Hippocampal formation (tissue), 2 donors: ENCODE measurements at places on chromosomes 12 and 14.

- no peak for DNase-seq
Observed at GRCh38 chr12:9349888-9350885, 142.0 kb upstream of the PZP start.

- peak; percentile 25 for DNase-seq
Observed at GRCh38 chr12:57430112-57430930, 522 bp downstream of the R3HDM2 start.

GRCh38 chr14:60226298-60226697 is 22.7 kb upstream of the PPM1A start:
- DNase-seq: no peak

DNA sequence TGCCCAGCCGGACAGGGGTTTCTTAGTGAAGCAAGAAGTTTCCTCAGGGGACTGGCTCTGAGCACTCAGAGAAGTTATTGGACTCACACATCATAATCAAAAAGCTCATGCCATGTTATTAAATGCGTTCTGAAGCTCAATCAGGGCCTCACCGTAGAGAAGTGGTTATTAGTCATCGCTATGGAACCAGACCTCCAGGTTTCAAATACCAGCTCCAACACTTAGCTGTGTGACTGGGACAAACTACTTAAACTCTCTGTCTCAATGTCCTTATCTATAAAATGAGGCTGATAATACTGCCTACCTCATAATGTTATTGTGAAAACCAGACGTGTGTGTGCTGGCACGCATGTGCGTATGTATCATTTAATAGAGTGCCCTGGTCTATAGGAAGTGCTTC is 7.3 kb downstream of the STAT6 start:
- no peak for DNase-seq

- no peak for DNase-seq
Observed at GRCh38 chr12:124484526-124484953, 82.9 kb downstream of the NCOR2 start.

GRCh38 chr12:47799357-47799955 is 20.2 kb downstream of the HDAC7 start:
- peak; percentile 80 for DNase-seq

DNA sequence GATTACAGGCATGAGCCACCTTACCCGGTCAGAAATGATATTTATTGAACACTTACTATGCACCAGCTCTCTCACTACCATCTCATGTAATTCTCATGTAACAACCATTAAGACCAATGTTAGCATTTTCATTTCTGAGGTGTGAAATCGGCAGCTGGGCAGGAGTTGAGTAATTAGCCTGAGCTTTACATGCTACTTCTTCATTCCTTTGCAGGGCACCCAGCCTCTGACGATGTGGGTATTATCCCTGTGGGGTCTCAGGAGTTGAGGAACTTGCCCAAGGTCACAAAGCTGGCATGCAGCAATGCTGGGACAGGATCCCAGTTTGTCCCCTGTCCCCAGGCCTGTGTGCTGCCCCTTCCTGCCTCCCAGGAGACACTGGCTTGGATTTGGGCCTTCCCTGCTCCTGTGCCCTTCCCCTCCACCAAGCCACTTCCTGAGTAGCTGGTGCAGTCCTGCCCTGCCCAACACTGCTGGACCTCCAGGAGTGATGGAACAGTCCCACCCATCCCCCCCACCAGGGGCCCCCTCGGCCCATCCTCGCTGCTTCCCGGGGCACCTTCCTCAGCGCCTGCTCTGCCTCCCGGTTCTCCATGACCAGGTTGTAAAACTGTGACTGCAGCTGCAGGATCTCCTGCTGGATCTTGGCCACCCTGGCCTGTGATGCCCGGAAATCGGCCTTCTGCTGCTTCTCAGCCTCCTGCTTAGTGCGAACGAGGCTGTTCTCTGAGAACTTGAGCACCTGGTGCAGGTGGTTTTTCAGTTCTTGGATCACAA is 14.7 kb downstream of the RITA1 start:
- DNase-seq: no peak

GRCh38 chr12:29614694-29615325 is 117.3 kb upstream of the OVCH1 start:
- no peak for DNase-seq

DNA sequence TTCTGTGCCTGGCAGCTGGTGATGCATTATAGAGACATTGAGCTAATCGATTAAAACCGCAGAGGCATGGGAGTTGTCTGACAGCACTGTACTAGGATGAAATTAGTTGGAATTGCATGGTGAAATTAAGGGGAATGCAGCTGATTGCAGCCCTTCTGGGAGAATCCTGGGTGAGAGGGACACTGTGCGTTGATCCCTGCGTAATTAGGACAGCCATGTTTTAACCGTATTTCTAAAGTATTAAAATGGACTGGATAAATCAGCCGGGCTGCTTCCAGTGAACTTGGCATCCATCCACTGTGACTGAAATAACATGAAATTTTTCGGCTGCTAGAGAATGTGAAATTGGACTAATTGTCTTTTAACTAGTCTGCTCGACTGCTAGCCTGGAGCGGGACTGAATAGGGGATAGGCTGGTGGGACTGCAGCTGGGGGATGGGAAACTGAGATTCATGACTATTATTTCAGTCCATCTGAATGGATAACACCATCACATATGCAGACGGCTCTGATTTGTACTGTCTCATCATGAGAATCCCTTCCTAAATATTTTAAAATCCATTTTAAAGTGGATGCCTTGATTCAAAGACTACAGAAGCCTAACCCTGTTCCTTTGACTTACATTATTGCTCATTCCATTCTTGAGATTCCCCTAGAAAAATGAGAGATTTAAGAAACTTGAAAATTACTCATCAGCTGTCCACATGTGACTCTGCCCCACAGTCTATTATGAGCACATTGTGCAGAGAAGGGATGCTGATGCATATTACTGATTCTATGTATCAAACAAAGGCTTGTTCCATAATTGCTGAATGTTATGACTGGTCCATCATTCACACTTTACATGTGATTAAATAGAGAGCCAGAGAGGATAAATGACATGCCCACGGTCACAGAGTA is 343.9 kb downstream of the NPAS3 start:
- no peak for DNase-seq
